ENCODE measurements at places on chromosomes 6 and 20.

- no peak for DNase-seq
Measured at GRCh38 chr20:51128198-51128597, 105.3 kb upstream of the KCNG1 start.

DNA sequence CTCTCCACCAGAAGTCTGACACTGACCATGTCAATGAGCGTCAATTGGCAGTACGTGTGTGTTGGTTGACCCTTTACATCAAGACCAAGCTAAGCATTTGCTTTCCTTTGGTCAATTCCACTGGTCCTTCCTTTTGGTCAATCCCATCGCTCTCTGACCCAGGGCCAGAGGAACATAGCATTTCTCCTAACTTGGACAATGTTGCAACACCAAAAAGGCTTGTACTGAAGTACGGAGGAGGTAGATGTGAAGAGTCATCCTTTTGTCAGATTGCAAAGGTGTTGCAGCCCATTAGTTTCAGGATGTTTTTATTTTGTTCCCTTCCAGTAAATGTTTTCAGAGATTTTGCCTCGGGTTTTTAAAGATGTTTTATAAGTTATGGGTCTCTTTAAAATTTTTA is 24.6 kb downstream of the EDN1 start:
- DNase-seq, result no peak

DNA sequence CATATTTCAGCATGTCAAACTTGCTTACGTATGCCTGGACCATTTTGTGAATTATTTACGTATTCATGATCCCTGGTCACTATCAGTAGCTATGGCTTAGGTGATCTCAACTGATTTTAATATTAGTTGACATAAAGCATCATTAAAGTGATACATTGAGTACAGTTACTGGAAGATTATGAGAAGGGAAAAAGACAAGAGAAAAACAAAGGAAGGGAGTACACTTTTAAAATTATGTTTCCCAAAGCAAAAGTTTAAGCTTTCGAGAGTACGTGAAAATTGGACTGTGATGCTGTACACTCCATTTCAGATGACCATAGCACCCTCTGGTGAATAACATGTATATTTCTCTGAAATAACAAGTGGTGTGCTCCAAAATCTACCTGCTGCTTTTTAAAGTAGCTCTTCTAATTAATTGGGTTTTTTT is 215.0 kb upstream of the HSF2 start:
- DNase-seq, result no peak

- no peak for DNase-seq
Measured at GRCh38 chr6:156887623-156888269, 110.6 kb downstream of the ARID1B start.

DNA sequence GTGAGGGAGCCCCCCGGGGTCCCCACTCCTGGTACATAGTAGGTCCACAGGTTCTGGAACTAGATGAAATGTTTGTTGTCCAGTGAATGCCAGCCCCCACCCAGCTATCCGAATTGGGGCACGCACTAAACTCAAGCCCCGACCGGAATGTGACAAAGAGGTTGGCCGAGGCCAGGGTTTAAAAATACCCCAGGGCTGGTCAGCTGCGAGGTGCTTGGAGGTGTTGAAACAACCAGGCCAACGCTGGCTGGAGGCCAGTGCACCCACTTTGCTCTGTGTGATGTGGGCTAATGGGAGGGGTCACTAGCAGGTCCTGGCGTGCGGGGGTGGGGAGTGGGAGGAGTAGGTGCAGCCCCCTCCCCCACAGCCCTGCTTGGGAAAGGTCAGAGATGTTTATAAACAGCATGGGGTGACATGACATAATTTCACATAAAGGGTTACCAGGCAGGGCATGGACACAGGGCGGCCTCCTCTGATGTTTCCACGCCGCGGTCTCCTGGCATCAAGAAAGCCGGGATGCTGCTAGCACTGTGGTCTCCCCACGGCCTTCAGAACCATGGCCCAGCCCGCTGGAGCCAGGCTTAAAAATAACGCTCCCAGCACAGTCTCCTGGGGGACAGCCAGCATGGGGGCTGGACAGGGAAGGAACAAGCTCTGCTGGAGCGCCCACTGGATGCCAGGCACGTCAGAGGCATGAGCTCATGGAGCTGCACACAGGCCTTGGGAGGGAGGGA is 111.2 kb upstream of the PTPN1 start:
- DNase-seq, result no peak

GRCh38 chr6:9408402-9409117 is 973.2 kb upstream of the SLC35B3 start:
- DNase-seq, result no peak

GRCh38 chr6:14731611-14732010 is 514.3 kb upstream of the JARID2 start:
- DNase-seq, result no peak

GRCh38 chr20:63067266-63067635 is 60.5 kb upstream of the BHLHE23 start:
- no peak for DNase-seq

DNA sequence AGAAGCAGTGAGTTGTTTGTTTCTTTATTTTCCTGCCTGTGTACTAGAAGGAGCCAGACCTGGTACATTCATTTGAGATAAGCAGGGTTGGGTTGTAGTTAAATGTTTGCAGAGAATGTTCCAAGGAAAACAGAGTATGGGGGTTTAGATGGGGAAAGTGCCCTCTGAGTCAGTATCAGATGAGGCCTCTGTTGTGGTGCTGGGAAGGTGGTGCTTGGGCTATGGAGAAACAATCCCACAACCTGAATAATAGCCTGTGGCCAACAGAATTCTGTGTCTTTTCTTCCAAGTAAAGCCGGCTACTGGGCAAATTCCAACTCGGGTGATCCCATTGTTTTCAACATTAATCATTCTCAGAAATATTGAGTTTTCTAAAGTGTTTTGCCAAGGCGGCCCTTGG is 109.3 kb downstream of the RNF144B start:
- DNase-seq, result no peak

GRCh38 chr20:1185316-1185741 is 548 bp upstream of the TMEM74B start:
- DNase-seq, result no peak
